ENCODE measurements at places on chromosomes 1 and 21.

DNA sequence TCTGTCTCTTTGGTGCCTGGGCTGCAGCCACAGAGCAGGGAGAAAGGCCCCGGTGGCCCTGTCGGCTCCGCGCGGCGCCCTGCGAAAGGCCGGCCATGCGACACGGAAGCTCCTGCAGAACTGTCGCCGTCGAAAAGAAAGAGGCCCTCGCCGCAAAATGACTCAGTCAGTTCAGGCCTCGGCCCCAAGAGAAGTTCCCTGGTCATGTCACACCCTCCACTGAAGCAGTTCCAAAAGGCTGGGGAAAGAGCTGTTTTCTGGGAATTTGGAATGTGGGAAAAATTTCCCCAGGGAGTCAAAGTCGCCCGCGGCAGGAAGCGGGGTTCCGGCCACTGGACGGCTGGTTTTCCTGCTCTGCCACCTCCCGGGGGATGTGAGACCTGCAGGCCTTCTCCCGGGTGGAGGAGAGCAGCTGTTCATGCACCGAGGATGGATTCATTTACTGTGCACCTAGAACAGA is 115.8 kb upstream of the ZNF678 start:
- DNase-seq = no peak

- no peak for DNase-seq
Measured at GRCh38 chr1:30596891-30597290, 126.5 kb downstream of the MATN1 start.

GRCh38 chr1:152035539-152036266 is 1.1 kb downstream of the S100A11 start:
- no peak for DNase-seq

DNA sequence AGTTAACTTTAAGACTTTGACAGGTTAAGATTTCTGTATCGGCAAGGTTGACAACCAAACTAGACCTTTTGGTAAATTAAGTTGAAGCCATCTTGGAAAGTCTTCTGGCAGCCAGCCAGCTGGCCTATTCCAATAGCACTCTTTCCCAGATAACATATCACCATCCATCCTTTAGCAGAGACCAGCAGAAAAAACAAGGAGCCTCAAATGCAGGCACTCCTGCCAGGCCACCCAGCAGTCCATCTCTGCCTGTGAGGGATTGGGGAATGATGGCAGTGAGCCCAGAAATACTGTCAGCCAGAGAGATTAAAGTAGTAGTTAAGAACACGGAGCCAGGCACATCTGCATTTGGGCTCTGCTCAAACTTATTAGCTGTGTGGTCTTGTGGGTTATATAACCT is 19.4 kb downstream of the ZBTB40 start:
- DNase-seq = no peak

DNA sequence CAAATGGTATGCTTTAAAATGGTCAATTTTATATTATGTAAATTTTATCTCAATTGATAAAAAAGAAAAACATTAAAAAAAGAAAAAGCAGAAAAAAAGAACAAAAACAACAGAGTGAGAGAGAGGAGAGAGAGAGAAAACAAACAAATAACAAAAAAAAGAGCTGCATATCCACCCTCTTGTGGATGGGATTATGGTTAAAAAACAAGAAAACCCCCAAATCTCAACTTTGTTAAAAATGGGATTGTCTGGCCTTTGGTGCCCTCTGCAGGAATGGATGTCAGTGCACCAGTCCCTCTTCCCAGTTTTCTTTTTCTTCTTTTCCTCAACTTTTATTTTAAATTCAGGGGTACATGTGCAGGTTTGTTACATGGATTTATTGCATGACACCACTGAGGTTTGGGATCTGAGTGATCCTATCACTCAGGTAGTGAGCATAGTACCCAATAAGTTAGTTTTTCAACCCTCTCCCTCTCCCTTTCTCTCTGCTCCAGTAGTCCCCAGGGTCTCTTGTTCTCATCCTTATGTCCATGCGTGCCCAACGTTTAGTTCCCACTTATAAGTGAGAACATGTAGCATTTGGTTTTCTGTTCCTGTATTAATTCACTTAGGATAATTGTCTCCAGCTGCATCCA is 28.1 kb downstream of the RNF187 start:
- no peak for DNase-seq

GRCh38 chr1:40435876-40436275 is 14.4 kb upstream of the ZFP69B start:
- no peak for DNase-seq

DNA sequence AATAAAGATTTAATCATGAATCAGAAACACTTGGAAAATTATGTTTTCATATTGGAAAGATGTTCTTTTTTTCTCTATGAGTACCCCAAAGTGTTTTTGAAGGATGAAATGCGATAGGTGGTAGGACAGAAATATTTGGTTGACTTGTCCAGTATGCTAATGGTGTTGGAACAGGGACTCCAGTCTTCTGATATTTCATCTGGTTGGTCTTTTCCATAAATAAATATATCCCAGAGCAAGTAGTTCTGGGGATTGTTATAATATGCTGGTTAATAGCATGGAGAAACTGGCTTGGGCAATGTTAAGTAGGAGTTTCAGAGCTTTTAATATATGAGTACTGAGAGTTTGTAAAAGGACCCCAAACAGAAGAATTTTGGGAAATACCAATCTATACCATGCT is 8.7 kb downstream of the PGM1 start:
- DNase-seq = no peak

DNA sequence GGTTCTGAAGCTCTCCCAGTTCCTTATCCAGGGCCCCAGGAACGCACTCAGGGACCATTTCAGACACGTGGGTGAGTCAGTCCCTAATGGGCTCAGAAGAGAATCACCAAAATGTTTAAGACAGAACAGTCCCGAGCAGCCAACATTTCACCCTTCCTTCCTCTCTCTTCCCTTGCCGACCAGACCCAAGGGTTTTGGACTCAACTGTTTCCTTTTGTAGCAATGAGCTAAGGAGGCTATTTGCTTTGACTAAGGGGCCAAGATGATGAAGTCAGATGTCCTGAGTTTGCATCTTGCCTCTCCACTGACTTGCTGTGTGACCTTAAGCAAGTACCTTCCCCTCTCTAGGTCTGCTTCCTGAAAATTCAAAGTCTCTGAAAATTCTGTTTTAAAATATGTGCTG is 472.3 kb upstream of the VAMP3 start:
- no peak for DNase-seq

GRCh38 chr1:53860967-53861411 is 22.9 kb upstream of the NDC1 start:
- DNase-seq = peak; percentile 70

Data from NCI-H2029 treated with DMSO at 0.1 percent for 48 hours (cell line).